ENCODE measurements at places on chromosomes 5 and 9.

DNA sequence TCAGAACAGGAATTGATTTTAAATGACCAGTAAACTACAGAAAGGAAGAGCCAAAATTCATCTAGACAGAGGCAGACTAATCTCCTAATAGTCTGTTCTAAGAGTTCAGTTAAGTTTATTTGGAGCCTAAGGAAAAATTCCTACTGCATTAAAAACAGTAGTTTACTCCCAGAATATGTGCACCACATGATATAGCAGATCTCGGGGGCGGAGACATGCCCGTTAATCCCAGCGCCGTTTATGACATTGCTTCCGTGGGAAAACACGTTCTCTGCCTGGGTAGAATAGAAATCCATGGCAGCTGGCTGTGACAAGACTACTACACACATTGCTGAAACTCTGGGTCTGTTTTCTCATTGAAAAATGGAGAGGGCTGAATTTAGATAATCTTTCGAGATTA, 11.4 kb downstream of the HABP4 start:
- DNase-seq = no peak

GRCh38 chr5:149380466-149381121, 1.5 kb upstream of the IL17B start:
- DNase-seq = peak; percentile 74

DNA sequence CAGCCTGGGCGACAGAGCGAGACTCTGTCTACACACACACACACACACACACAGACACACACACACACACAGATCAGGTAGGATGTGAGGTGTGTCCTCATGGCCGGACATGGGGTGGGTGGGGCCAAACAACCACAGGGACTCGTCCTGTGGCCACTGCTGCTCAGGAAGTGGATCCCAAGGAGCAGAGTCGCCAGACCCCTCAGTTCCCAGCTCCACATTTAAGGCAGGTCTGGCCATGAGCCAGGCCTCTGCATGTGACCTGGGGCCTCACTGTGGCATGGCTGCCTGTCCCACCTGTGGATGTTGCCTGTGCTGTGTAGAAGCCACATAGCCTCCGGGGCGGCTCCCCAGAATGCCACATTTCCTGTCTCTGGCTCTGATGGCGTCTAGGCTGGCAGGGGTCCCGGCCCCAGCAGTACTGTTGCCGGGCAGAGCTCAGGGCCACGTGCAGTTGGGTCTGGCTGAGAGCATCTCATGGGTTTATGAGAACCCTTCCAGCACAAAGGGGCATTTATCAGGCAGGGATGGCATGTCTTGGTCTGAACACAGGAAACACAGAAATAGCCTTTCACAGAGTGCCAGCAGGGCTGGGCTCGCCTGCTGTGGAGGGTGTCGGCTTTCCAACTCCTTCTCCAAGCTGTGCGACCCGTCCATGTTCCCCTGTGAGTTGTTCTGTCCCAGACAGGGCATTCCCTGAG, 9.9 kb upstream of the NINJ1 start:
- DNase-seq = no peak

DNA sequence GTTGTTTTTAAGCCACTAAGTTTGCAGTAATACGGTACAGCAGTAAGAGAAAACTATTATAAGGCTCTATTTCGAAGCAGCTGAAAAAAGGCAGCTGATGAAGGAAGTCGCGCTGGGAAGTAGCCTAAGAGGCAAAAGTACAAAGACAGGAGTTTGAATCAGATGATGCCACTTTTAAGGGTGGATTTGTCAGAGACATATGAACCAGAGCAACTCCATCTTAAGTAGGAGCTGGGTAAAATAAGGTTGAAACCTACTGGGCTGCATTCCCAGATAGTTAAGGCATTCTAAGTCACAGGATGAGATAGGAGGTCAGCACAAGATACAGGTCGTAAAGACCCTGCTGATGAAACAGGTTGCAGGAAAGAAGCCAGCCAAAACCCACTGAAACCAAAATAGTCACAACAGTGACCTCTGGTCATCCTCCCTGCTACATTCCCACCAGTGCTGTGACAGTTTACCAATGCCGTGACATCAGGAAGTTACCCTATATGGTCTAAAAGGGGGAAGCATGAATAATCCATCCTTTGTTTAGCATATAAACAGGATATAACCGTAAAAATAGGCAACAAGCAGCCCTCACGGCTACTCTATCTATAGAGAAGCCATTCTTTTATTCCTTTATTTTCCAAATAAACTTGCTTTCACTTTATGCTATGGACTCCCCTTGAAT, 91.8 kb upstream of the PRSS3 start:
- DNase-seq = no peak

- DNase-seq = no peak
These were observed 596.0 kb upstream of the ADAMTS16 start for GRCh38 chr5:4544049-4544670.

- DNase-seq = no peak
These were observed 73.7 kb downstream of the RCL1 start for GRCh38 chr9:4866239-4866969.

DNA sequence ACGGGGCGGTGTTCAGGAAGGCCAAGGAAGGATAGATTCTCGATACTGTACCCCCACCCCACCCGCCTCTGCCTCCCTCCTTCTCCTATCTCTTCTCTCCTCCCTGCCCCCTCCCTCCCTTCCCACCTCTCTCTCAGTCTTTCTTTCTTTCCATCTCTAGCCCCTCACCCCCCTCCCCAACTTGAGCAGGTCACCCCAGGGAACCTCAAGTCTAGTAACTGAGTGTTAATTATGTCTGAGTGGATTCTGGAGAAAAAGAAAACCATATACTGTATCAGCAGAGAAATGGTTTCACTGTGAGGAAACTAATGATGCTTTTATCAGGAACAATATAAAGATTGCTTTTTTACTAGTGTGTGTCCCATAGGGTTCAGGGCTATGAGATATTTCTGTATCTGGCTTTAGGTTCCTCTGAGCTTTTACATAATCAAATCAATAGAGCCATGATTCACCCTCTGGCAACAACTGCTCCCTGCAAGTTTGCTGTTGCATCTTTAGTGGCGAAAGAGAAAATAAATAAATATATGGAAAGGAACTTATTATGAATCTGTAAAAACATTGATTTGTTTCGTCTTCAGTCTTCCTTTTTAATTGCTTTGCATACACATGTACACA, 639.7 kb downstream of the CCDC171 start:
- DNase-seq = no peak
